ENCODE measurements at places on chromosomes 7 and 10.

DNA sequence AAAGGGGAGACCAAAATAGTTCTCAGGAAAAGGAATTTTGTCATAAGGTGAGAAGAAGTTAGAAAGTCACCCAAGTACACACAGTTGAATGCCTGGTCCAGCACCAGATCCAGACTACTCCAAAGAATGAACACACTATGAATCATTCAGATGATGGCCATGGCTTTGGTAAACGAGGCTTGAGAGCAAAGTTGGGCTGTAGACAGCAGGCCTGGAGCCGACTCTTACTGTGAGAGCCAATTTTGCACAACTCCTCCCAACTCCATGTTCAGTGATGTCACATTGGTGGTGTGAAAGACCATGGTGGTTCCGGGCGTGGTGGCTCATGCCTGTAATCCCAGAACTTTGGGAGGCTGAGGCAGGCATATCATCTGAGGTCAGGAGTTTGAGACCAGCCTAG is 131.6 kb downstream of the PKD1L1 start:
- DNase-seq: no peak

GRCh38 chr7:114695182-114695581 is 226.7 kb upstream of the MDFIC start:
- DNase-seq: no peak

DNA sequence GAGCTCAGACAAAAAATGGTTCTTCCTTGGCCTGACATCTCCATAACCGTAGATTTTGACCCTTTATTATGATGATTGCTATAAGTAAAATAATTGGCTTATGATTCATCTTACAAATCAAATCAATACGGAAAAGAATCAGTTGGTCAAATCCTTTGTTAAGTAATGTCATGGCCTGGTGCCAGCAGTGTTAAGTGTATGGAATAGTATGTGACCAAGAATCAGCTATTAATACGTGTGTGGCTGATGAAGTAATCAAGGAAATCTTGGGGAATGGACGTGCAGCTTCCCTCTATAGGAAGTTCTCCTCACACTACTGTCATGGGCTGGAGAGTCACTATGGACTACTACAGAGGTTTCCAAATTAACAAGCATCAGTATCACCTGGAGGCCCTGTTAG is 230.6 kb downstream of the TWIST1 start:
- DNase-seq: no peak

DNA sequence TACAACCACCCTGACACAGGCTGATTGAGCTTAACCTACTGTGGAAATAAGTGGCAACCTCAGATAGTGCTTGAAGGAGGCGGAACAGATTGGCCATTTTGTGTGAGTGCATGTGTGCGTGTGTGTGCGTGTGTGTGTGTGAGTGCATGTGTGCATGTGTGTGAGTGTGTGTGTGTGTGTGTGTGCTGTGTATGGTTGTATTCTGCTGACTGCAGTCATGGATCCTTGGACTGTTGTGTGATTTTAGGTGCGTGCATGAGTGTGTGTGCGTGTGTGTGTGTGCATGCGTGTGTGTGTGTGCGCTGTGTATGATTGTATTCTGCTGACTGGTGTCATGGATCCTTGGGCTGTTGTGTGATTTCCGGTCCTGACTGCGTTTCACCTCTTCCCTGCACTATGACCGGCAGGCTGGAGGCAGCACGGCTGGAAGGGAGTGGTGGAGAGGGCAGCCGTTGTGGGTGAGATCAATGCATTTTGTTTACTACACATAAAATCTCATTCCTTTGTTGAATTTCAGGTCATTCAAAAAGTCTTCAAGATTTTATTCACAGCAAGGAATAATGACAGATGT is 6.3 kb downstream of the IQCE start:
- DNase-seq: no peak

GRCh38 chr10:14560274-14560673 is 214.4 kb downstream of the FAM107B start:
- DNase-seq: no peak

DNA sequence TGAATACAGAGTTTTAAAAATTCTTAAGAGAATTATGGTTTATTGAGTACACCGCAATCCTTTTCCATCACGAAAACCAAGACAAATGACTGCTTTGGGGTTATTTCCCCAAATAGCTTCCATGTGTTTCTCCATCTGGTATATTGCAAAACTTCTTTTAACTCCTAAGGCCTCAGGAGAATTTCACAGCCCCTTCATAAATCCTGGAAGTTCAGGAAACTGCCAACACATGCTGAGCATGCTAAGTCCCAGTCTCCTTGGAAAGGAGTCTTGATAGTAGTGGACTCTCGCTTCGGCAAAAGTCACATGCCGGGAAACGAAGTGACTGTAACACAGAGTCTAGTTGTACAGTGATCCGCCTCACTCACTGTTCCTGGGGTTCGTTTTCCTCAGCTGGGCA is 88.1 kb upstream of the RSU1 start:
- DNase-seq: no peak

DNA sequence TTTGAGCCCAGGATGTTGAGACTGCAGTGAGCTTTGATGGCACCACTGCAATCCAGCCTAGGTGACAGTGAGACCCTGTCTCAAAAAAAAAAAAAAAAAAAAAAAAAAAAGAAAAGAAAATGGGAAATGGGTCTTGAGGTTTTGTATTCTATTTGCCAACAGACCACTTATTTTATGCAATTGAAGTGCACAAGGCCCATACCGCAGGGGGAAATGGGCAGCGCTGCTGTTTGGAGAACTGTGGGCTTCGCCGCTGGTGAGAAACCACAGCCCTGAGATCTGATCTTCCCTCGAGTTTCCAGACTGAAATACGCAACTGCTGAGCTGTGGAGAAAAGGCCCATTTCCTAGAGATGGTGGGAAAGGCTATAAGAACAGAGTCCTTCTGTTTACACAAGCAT is 512.0 kb downstream of the TCERG1L start:
- no peak for DNase-seq

GRCh38 chr7:2487586-2488271 is 11.5 kb upstream of the GRIFIN start:
- no peak for DNase-seq

DNA sequence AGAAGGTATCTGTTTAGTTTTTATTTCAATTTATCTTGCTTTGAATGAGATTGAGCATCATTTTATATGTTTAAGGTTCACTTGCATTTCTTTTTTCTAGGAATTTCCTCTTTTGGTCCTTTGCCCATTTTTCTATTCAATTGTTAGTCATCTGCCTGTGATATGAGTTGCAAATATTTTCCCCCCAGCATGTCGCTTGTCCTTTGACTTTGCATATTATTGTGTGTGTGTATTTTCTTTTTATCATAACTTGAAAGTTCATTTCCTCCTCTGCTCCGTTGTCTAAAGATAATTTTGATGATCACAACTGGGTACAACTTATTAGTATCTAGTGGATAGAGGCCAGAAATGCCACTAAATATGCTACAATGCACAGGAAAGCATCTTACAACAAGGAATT is 132.7 kb upstream of the MDFIC start:
- no peak for DNase-seq

DNA sequence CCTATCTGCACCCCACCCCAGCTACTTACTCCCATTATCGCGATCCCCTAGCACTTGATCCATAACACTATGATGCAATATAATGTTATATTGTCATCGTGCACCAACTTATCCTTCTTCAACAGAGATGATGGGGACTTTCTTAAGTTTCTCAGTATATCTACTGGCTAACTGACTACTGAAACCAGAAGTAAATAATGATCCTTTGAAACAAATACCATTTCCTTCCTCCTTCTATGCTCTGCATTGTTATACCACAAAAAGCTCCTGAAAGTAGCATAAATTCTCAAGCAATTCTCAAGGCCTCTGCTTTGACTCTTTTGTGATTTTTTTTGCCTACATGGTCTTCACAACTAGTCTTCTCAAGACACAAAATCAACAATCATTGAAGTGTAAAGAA is 68.9 kb downstream of the HTR7 start:
- DNase-seq: no peak

GRCh38 chr10:38159004-38159403 is 64.9 kb downstream of the ZNF37A start:
- no peak for DNase-seq

DNA sequence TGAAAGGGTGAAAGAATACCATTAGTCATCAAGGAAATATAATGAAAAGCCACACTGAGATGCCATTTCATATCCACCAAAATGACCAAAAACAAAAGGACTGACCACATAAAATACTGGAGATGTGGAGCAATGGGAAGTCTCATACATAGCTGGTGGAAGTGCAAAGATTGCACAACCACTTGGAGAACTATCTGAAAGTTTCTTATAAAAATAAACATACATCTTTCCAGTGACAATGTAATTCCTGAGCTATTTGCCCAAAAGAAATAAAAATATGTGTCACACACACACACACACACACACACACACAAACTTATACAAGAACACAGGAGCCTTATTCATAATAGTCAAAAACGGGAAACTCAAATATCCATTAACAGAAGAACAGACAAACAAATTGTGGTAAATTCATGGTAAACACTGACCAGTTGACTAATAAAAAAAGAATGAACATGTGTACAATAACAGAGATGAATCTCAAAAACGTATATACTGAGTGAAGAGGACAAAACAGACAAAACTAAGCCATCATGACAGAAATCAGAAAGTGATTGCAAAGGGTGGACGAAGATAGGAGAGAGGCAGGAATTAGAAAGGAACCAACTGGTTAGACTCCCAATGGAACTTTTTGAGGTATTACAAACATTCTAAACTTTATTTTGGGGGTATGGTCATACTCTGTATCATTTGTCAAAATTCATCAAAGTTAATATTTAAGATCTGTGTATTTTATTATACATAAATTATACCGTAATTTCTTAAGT is 21.5 kb downstream of the WASL start:
- no peak for DNase-seq

DNA sequence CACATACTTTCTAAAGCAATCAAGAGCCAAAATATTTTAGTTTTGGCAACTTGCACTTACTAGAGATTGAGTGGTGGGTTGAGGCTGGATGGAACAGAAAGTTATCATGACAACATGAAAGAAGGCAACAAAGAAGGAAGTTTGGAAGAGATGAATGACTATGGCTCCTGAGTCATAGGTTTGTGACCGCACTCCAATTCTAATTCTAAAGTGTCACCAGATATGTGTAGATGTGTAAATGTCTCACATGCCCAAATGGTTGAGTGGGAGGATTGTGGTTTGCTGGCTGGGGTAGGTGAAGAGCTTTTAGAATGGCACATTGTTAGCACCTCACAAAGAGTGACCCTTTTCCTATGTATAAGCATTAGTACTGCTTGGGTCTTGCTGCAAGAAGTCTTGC is 20.2 kb downstream of the TAS2R16 start:
- DNase-seq: no peak

GRCh38 chr10:112308125-112308502 is 24.9 kb downstream of the TECTB start:
- DNase-seq: no peak

DNA sequence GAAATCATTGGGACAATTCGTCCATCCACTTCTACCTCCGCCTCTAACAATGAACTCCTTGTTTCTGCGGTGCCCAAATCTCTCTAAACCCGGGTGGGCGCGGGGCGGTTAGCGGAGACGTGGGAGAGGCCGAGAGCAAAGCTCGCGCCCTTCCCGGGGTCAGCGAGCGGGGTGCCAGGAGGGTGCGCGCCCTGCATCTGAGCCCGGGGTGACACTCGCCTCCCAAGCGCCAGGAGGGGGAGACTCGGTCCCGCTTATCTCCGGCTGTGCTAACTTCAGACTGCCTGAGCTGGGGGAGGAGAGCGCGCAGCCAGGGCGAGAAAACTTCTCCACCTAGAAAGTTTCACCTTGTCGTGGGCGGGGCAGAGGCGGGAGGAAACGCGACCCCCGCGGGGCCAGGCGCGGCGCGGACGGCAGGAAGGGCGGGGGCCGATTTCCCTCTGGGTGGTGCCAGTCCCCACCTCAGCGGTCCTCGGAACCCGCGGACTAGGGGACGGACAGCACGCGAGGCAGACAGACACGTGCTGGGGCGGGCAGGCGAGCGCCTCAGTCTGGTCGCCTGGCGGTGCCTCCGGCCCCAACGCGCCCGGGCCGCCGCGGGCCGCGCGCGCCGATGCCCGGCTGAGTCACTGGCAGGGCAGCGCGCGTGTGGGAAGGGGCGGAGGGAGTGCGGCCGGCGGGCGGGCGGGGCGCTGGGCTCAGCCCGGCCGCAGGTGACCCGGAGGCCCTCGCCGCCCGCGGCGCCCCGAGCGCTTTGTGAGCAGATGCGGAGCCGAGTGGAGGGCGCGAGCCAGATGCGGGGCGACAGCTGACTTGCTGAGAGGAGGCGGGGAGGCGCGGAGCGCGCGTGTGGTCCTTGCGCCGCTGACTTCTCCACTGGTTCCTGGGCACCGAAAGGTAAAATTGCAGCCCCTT is at the start of gene MET:
Gene MET (plus strand): TSS at position 516 of the 915 bp plus-strand sequence. CDS start 26,889 bp downstream, outside the sequence.
- peak; percentile 57 for DNase-seq

DNA sequence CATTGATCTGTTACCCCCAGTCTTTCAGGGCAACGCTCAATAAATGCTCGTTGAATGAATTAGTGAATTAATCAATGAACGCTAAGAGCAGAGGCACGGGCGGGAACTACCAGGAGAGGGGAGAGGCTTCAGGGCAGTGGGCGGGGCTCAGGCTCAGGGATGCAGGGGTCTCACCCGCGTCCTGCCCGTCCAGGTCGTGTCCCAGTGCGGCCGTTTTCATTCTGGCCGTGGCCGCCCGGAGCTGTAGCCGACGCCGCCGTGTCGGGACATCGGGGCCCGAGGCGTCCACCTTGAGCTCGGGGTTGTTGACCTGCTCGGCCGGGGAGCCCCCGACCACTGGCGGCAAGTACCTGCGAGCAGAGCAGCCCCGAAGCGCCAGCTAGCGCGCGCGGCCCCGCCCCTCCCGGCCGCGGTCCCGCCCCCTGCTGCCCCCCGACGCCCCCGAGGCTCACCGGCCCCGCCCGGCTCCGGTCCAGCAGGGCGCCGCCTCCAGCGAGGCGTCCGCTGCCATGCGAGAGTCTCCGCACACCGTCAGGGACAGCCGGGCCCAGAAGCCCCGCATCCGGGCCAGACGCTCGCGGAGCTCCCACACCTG is 2.8 kb upstream of the GAL3ST4 start:
- DNase-seq: no peak

DNA sequence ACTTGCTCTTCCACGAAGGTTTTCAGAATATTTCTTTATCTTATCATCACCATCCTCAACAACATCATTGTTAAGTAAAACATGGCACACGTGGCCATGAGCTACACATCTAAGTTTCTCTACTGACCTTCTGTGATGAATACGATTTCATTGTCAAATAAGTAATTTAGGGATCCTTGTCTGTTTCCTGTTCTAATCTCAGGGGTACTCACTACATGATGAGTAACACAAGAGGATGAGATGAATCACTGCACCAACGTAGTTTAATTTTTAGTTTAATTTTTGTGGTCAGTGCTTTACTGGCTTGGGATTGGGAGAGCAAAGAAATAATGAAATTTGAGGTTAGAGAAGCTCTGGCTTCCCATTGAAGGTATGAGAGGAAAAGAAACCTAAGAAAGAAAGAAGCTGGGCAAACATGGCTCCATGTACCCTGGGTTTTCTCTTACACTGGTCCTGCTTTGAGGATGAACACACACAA is 461.9 kb upstream of the KLF6 start:
- DNase-seq: no peak
